WTC11 (cell line): ENCODE measurements at places on chromosomes 2 and 18.

DNA sequence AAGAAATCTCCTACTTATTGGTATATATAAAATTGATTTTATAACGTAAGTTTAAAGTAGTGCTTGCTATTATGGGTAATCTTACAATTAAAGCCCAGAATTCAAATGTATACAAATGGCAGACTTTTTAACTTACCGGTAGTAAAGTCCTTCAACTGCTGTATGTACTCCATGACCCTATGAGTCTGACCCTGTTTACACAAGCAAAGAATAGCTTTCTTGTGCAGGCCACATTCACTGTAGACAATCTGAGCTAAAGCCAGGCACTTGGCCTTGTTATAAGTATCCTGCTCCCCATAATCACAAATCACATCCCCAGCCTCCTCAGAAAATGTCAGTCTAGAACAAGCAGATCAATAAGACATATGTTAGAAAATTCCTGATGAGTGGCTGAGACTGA is 51.7 kb downstream of the CLHC1 start:
- DNase-seq = no peak

- DNase-seq = no peak
Observed at GRCh38 chr2:161578998-161579397, 45.2 kb upstream of the SLC4A10 start.

DNA sequence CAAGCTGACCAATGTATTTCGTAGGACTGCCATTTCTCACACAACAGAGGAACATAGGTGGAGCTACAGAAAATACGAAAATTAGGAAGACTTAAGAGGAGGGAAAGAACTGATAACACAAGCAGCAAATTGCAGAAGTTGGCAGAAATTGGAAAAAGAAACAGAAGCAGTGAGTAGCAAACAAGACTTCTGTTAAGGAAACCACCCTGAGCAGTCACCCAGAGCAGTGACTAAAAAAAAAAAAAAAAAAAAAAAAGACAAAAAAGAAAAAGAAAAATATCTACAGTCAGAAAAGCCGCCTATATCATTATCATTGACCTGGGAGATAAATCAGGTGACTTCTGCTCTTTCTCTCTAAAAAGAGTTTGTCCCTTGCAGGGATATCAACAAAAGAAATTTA is 21.4 kb downstream of the STK17B start:
- no peak for DNase-seq

DNA sequence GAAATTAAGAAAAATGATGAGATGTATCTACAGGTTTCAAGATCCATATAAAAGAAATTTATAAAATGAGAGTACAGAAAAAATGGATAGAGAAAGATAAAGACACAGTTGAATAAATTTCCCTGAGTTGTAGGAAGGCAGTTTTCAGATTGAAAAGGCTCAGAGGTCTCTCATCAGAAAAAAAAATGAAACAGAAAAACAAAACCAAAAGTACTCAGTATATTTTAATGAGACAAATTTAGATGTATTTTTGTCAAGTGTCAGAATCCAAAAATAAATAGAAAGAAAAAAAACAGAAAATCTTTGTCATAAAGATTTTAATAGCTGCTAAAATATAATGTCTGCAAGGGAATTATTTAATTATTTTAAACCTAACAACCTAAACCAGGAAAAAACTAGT is 520.5 kb downstream of the KCNJ3 start:
- DNase-seq = no peak

DNA sequence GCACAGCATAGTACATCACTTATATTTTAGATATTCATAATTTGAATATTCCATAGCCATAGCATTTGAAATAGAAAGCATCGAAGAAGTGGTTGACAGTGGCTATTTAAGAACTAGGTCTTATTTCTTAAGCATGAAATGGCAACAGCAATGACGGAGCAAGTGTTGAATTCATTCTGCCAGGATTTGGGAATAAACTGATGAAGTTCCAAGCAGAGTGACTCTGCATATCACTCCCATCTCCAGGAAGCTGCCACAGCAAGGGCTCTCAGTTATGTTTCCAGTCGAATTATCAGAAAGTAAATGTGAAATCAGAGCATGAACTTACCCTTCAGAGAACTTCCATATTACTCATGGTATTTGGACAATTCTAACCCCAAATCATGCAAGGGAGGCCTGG is 208.1 kb downstream of the IKZF2 start:
- DNase-seq = no peak

GRCh38 chr18:79684283-79684631 is 4.7 kb downstream of the CTDP1 start:
- no peak for DNase-seq

DNA sequence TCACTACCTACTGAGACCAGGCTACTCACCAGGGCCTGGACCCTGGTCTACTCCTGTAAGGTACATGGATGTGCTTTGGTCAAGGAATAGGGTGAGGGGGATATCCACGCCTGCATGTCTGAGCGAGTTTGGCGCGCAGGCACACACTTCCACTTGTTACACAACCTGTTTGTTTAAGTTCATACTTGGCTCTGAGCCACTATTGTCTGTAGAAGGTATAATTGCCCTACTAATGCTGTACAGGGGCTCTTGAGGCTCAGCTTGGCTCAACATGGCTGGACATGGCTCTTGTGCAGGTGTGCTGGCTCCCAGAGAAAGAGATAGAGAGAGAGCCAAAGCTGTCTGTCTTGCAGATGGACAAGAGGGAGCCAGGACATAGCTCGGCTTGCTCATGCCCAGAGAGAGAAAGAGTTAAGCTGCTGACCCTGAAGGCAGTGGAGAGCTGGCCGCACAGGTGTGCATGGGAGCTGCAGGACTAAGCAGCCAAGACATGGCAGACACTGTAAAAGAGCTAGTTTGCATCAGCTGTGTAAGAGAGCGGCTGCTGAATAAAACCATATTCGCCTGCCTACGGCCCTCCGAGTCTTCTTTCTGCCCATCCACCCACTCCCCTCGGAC is 35.2 kb downstream of the NPPC start:
- DNase-seq = no peak

DNA sequence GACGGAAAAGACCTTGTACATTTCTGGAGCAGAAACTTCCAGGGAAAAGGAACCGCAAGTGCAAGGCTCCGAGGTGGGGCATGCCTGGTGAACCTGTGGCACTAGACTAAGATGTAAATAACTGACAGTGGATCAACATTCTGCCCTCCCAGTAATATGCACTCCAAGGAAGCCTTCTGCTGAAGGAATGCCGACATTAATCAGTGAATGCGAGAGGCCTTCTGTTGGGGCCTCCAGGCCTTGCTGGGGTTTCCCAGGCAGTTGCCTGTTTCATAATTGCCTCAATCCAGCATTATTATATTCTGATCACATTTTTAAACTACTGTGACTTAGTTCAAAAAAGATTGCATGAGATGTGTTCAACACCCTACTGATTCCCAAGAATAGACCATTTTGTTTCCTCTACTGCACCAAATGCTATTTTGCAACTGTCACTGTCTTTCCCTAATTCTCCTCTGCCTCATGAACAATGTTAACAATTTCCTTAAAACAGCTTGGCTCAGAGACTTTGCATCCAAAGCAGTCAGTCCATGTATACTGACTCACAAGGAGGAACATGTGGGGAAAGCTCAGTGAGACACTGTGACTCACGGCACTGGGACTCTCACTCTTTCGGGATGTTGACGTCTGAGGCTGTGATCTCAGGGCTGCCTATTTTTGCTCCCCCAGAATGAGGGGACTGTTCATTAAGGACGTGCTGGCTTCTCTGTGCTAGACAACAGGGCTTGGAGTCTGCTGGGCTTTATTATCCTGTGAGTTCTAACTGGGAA is 10.5 kb upstream of the DSG2 start:
- no peak for DNase-seq

DNA sequence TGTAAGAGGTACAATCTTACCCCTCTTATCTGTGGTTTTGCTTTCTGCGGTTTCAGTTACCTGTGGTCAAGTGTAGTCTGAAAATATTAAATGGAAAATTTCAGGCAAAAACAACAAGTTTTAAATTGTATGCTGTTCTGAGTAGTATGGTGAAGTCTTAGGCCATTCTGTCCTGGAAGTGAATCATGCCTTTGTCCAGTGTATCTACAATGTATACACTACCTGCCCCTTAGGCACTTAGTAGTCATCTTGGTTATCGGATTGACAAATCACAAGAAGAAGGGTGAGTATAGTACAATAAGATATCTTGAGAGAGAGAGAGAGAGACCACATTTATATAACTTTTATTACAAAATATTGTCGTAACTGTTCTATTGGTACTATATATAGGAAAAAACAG is 43.5 kb downstream of the RAB3GAP1 start:
- DNase-seq = no peak

GRCh38 chr2:109266496-109266895 is 137.5 kb downstream of the SH3RF3 start:
- DNase-seq = no peak

- no peak for DNase-seq
Observed at GRCh38 chr2:16189029-16189835, 248.9 kb downstream of the MYCN start.

GRCh38 chr2:227862227-227862740 is 9.1 kb upstream of the DAW1 start:
- no peak for DNase-seq

GRCh38 chr2:104702031-104702850 is 151.7 kb upstream of the POU3F3 start:
- DNase-seq = no peak

DNA sequence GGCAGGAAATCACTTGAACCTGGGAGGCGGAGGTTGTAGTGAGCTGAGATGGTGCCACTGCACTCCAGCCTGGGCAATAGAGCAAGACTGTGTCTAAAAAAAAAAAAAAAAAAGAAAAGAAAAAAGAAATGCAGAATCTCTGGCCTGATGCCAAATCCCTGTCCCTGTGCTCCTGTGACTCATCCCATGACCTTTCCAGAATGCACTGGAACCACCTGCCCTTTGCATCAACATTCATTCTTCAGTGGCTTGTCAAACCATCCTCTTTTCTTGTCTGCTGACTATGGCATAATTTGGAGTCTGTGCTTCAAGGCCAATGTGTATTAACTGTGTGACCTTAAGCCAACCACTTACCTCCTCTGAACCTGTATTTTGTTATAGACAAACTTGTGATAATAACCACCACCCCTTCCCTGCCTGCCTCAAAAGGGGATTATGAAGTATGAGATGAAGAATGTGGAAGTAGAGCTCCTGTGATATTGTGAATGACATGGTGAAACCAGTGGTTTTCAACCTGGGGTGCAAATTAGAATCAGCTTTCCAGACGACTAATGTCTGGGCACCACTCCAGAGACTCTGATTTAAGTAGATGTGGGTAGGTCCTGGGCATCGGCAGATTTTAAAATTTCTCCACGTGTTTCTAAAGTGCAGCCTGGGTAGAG is 189.3 kb downstream of the CLIP4 start:
- DNase-seq = no peak

GRCh38 chr18:32670727-32671126 is 102.1 kb downstream of the KLHL14 start:
- DNase-seq = no peak

GRCh38 chr2:182858671-182859070 is 7.8 kb downstream of the FRZB start:
- no peak for DNase-seq

DNA sequence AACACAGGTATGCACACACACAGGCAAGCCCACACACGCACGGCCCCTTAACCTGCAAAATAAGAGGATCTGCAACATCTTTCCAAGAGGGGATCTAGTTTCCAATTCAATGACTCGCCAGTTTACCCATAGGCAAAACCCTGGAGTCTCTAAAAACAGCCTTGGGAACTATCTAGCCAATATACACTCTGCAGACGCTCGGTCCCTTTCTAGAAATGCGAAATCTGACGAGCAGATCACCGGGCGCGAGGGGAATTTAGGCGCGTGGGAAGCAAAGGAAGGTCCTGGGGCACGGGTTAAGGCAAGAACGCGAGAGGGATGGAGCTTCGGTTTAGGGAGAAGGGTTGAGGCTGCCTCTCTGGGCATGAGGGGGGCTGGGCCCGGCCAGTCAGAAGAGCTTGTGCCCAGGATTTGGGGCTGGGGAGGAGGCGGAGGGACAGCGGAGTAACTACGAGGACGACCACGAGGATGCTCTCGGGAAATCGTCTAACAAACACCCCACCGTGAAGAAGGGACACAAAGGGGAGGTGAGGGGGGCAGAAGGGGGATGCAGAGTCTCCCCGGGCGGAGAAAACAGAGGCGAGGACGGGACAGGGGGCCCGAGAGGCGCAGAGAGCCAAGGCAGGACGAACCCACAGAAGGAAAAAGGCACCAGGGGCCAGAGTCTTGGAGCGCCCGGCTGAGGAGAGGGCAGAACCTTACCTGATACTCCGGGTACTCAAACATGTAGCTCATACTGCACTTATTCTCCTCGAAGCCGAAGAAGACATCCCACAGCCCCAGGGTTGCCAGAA is 542 bp downstream of the PGAP1 start:
- peak; percentile 35 for DNase-seq

- DNase-seq = no peak
Observed at GRCh38 chr2:84293791-84294380, 165.2 kb downstream of the SUCLG1 start.

DNA sequence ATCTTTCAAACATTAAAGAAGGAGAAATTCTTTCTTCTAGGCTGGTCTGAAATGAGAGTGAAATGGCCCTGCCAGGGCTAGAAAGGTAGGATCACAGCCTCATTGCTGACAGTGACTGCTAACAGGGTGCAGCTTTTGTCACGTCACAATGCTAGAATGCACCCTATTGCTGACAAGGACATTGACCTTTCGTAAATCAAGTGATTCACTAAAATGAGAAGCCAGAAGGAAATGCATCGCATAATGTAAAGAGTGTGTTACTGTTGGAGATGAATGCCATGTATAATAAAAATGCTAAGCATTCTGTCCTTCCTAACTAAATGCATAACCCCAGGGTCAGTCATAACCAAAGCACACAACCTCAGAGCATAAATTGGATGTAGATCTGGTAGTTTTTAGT is 732.9 kb downstream of the TDRD15 start:
- DNase-seq = no peak

- no peak for DNase-seq
Observed at GRCh38 chr2:68024450-68024849, 38.4 kb downstream of the C1D start.

DNA sequence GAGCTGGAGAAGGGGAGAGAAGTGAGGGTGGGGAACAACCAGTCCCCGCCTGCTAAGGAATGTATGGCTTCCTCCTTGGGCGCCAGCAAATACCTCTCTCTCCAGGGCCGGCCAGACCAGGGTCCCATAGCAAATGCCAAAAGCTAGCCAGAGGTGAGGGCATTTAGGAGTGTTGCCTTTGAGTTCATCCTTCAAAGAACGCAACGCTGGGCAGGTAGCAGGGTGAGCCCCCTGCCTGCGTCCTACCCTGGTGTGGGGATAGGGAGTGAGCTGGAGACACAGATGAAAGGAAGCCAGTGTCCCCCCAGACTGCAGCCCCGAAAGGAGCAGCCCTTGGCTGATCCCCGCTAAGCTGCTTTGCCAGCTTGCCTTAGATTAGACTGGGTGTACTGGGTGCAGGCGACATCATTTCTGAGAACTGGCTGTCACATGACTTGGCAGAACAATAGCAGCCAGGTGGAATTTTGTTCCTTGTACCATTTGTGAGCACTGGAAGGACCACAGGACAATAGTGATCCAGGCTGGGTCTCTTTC is 40.4 kb downstream of the KLHL29 start:
- DNase-seq = no peak

- DNase-seq = no peak
Observed at GRCh38 chr2:204407204-204408014, 137.9 kb upstream of the PARD3B start.
